ENCODE measurements at places on chromosomes 12 and 14.

GRCh38 chr12:55712700-55713415, 3.0 kb upstream of the BLOC1S1 start:
- no peak for DNase-seq

DNA sequence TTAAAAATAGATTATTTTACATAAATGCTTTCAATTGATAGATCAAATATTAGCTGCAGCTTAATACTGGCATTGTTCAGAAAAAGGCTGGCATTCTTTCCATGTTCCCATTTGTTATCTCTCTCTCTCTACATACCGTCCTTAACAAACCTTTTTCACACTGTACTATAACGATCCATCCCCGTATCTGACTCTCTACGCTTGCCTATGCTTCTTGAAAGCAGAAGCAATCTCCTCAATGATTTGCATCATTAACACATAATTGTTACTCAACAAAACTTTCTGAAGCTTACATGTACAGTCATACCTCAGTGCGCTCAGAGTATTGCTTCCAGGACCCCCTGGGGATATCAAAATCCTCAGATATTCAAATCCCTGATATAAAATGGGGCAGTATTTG, 89.7 kb downstream of the TMTC1 start:
- DNase-seq: no peak

DNA sequence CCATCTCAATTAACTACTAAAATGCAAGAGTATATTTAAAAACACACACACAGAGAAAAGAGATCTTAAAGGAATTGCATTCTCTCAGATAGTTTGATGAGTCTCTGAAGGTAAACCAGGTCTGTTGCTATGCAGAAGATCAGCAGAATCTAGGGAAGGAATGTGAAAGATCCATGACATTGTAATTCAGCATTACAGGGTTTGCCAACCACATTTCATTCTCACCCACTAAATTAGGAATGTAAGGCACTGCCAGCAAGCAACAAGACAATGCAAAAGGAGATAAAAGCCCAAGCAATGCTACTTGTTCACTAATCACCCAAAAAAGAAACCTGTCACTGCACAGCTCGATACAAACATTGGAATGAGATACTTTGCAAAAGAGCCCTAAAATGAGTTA, 106.3 kb downstream of the LRIG3 start:
- DNase-seq: no peak

- peak; percentile 20 for DNase-seq
Measured at GRCh38 chr14:55052269-55052930, 953 bp downstream of the MAPK1IP1L start.

DNA sequence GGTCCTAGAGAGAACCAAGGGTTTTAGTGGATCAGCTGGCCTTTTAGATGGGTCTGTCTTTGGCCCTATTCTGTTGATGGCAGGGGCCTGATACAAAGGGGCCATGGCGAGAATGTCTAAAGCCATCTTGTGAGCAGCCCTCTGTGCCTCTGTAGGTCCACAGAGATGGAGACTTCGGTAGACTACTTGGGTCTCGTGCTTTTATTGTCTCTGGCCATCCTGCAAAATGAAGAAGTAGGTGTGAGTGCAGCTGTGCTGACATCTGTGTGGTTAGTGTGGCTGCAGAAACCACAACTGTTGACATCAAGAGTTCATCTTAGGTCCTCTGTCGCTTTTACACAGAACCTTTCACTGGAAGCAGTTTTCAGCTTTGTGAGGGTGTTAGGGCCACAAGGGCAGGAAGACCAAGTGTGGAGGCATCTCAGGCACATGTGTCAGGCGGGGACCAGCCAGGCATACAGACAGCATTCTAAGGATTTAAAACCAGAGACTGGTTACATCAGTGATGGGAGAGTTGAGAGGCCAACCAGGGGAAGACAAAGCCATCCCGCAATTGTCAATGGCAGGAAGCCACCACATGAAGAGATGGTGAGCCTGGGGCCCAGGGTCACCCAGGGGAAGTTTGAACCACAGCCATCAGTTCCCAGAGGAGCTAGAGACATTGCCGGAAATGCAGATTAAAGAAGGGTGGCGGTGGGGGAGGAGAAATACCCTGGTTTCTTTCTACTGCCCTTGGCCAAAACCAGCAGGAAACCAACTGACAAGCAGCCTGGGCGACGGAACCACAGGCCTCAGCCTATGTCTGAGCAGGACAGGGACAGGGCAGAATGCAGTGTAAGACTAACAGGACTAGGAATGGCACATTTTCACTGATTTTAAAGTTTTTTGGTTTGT, 13.0 kb upstream of the TPCN1 start:
- DNase-seq: peak; percentile 92

GRCh38 chr12:114954511-114955055, 270.6 kb upstream of the TBX3 start:
- DNase-seq: no peak

DNA sequence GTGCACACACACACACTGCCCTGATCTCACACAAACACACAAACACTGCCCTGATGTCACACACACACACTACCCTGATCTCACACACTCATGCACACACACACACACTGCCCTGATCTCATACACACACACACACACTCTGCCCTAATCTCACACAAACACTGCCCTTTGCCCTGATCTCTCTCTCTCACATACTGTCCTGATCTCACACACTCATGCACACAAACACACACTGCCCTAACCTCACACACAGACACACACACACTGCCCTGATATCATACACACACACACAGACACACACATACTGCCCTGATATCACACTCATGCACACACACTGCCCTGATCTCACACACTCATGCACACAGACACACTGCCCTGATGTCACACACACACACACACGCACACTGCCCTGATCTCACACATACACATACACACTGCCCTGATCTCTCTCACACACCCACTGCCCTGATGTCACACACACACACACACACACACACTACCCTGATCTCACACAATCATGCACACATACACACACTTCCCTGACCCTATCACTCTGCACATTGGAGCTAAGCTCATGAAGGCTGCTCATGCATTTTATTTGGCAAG, 97.6 kb upstream of the DIO3 start:
- no peak for DNase-seq

DNA sequence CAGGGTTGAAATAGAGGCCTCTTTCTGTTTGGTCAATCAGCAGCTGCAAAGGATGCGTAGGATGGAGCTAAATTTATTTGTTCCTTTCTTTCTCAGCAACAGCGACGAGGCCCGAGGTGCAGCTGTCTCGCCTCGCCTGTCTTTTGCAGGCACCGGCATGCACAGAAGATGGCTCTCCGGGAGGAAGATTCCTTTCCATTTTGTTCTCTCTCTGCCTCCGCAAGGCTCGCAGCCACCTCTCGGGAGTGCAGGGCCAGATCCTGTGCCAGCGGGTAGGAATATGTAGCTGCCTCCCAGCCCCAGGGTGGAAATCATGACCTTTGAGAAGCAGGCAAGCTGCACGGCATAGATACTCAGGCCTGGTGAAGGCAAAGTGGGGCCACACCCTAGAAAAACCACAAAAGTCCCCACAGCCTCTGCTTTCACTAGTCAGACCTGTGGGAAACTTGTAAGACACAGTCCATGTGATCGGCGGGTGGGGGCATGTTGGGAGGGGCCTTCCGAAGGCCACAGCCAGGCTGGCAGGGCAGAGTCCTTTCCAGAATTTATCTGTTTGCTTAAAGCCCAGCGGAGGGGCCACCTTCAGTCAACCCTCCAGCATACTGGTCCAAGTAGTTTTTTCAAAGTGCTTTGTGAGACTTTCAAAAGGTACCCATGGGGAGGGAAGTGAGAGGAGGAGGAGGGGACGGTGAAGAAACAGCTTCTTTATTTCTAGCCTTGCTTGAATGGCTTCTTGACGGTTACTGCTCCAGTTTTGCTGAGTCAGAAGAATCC, at the start of gene MAP1LC3B2:
Gene MAP1LC3B2 (plus strand): TSS at position 220 of the 774 bp plus-strand sequence. CDS start 16,562 bp downstream, outside the sequence.
- DNase-seq: peak; percentile 91

- DNase-seq: no peak
Measured at GRCh38 chr14:22854963-22855724, 16.4 kb upstream of the LRP10 start.

GRCh38 chr14:51072976-51073375, 21.9 kb downstream of the TRIM9 start:
- no peak for DNase-seq

GRCh38 chr14:91012045-91012444, 48.4 kb downstream of the RPS6KA5 start:
- no peak for DNase-seq

DNA sequence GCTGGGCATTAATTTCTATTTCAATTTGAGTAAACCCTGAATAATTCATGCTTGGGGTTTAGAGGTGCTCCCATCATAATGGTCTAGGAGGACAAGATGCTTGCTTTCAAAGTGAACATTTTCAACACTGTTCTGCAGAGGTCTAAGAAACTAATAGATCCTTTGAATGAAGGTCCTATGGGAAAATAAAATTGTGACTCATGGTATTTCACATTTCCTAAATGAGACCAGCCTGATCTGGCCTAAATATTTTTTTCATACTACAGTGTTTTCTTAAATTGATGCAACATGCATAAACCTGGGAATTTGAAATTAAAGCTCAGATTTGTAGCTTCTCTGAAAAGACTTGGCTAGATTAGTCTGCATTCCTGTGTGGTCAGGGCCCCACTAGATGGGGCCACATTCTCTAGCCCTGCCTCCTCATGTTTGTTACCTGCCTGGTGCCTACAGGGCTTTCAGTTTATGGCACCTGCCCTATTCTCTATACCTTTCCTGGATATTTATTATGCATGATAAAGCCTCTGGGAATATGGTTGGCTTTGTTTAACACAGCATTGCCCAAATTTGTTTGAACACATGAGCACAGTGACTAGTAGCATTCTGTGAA, 112.7 kb downstream of the METTL25 start:
- DNase-seq: no peak

- DNase-seq: no peak
Measured at GRCh38 chr14:61925043-61925442, 162.8 kb downstream of the SNAPC1 start.

DNA sequence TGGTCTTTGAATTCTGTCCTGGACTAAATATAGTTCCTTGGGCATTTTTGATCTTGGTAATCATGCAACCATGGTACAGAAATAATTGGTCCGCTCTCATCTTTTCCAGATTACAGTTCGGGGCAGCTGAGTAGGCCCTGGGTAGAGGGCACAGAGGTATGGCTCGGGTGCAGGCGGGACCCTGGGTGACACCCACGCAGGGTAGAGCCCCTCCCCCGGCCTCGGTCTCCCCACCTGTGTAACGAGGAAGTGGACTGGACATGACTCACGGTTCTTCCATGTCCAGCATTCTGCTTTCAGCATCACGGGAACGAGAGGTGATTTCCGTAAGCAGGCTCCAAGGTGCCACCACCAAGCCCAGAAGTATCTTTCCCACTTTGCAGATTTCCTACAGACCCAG, 91.0 kb upstream of the DIO3 start:
- no peak for DNase-seq

DNA sequence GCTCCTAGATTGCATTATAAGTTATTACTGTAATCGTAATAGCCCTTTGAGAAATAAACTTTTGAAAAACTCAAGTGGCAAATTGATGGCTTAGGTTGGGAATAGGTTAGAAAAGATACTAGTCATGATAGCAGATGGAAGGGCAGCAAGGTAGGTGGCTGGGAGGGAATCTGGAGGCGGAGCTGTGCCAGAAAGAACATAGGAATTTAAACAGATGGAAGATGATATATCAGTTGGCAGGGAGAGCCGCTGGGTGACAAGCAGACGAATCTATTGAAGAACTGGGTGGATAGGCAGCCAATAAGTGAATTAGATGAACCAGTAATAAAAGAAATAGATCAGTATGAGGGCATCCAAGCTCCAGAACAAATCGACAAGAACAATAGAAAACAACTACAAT, 142.1 kb downstream of the CNTN1 start:
- no peak for DNase-seq

DNA sequence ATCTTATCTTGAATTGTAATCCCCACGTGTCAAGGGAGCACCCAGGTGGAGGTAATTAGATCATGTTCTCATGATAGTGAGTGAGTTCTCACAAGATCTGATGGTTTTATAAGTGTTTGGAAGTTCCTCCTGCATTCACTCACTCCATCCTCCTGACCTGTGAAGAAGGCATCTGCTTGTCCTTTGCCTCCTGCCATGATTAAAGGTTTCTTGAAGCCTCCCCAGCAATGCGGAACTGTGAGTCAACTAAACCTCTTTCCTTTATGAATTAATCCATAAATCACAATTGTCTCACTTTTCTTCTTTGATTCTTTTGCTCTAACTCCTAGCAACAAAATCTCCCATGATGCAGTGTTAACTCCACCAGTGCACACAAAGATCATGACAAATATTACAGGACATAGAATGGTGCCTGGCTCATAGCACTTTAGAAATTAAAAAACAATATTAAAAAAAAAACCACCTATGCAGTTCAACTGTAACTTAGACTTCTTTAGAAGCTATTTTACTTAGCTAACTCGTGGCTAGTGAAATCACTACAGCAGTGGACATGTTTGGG, 37.6 kb upstream of the MGAT4C start:
- no peak for DNase-seq

DNA sequence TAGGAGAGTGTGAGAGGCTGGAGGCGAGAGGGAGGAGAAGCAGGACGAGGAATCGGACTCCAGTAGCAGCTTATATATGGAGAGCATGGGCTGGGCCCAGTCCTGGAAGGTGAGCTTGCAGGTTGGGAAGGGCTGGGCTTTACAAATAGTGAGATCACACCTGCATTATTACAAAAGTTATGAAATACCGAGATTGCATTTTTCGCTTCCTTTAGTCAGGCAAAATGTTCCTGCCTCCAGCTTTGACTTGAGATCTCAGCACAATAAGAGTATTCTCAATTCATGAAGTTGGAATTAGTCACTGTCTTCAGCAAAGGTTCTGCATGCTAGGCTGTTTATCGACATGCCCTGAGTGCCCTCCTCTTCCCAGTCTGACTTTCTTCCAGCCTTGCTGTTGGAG, at the start of gene KRT6B:
Gene KRT6B (minus strand): TSS at position 46 of the 400 bp plus-strand sequence. CDS start 68 bp downstream, outside the sequence.
- no peak for DNase-seq

DNA sequence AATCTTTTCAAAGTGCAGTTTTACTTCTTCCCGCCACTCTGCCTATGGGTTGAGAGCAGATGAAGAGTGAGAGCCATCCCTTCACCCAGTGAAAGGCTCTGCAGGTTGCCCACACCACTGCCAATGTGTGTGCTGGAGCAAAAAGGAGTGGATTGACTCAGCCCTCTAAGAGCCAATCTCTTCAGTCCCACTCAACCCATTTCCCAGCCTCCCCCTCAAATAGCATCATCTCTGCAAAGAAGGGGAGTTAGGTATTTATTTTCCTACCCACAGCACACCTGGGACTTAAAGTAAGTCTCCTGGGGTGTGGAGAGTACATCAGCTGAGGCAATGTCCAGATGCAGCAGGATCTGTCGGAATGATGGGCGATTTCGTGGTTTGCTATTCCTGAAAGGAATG, 15.3 kb downstream of the MAP3K12 start:
- no peak for DNase-seq

GRCh38 chr12:103241184-103241583, 254.6 kb downstream of the C12orf42 start:
- no peak for DNase-seq

GRCh38 chr12:46858368-46858767, 32.6 kb upstream of the SLC38A4 start:
- DNase-seq: no peak

GRCh38 chr12:49537231-49537751, 1.5 kb upstream of the KCNH3 start:
- no peak for DNase-seq

- no peak for DNase-seq
Measured at GRCh38 chr14:104232070-104232484, 93.7 kb downstream of the KIF26A start.
